ENCODE measurements at places on chromosomes 2 and 18.

- no peak for DNase-seq
Measured at GRCh38 chr2:177178797-177179196, 33.8 kb upstream of the HNRNPA3 start.

DNA sequence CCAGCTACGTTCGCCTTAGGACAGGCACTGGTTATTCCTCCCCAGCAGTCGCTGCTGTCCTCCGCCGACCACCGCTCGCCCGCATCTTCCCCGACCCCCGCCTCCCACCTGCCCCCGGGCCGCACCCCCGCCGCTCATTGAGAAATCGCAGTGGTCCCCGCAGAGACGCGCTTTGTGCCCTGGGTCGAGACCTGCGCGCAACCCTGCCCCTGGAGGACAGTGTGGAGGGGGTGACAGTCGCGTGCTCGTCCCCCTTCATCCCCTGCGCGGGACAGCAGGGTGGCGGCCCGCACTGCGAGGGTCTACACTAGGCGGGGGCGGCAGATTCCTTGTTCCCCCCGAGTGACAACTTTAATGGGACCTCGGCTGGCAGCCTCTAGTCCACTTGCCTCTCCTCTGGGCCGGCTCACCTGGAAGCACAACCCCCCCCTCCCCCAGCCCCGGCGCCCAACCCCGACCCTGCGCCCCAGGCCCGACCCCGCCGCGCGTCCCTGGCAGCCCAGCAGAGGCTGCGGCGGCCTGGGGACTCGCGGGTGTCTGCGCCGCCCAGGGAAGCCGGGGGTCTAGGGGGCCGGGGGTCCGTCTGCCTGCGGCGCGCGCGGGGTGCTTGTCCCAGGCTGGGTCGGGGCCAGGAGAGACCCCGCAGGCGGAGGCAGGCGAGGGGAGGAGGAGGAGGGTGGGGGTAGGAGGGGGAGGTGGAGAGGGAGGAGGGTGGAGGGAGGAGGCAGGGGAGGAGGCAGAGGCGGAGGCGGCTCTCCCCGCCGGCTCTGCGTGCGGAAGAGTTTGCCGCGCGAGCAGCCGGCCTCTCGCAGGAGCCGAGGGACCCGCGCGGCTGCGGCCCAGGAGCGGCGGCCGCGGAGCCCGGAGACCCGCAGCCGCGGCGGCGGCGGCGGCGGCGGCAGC lies at the start of gene NPAS2:
TSS of gene NPAS2 (plus strand) at position 770 of the 903 bp plus-strand sequence. CDS start 84,616 bp downstream, outside the sequence.
- peak; percentile 7 for DNase-seq

DNA sequence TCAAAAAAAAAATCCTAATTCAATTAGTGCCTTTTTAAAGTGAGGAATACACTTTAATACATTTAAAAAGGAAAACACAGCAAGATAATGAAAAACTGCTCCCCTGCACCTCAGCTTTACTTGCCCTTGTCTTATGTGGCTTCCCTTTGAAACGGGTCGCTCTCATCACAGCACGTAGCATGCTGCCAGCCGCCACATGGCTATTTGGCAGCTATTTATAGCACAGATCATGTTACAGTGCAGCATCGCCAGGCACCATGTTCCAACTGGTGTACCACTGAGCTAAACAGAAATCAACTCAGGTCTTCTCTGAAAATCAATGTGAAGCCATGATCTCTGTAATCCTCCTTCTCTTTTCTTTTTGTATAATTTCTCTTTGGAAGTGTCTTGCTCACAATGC lies 65.1 kb downstream of the TMEM182 start:
- DNase-seq, result no peak

- DNase-seq, result no peak
Measured at GRCh38 chr2:108918156-108918874, 70.7 kb downstream of the EDAR start.

DNA sequence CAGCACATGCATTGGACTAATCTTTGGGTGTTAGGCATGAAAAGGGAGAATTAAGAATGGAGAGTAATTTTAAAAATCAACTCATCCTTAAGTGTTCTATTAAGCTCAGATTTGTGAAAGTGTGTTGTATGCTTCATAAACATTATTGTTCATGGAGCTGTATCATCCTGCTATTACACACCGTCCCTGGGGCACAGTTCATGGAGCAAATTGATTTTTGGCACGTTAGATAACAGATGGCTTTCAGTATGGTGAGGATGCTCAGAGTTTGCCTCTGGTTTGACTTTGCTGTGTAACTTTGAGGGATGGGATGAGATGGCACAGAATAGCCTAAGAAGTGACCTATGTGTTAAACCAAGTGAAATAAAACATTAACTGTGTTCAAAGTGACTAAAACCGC lies 97.1 kb downstream of the MGAT5 start:
- no peak for DNase-seq

- no peak for DNase-seq
Measured at GRCh38 chr2:237866101-237866621, 6.7 kb downstream of the RAMP1 start.

DNA sequence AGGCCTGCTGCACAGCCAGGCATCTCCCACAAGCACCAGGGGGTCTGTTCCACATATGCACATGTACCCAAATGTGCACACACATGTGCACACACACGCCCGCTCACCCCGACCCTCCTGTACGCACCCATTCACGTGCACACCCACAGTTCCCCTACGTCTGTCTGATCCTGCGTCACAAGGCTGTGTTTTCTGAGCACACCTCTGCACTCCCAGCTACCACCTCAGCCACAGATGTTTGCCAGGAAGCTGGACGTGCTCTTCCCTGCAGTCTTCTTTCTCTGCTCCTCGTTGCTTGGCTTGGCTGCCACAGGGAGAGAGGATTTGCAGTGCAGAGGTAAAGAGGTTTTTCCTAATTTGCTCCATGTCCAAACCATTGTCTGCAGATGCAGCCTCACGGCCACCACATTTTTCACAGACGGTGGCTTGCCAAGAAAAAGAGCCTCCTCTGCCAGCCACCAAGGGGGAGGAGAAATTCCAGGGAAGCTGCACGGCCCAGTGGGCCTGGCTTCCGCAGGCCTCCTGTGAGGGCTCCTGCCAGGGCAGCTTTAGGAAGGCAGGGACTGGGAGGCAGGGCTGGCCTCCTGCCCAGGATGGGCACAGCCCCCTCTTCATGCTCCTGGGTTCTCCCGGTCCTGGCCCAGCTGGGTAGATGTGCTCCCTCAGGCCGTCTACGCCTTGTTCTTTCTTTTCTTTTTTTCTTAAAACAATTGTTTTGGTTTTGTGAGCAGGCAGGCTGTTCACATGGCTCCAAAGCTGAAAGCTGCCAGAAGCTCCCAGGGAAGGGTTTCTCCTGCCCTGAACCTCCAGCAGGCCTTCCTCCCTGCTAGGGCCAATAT lies 29.3 kb upstream of the HS6ST1 start:
- no peak for DNase-seq

GRCh38 chr2:191696966-191697365 lies 19.0 kb downstream of the NABP1 start:
- no peak for DNase-seq

DNA sequence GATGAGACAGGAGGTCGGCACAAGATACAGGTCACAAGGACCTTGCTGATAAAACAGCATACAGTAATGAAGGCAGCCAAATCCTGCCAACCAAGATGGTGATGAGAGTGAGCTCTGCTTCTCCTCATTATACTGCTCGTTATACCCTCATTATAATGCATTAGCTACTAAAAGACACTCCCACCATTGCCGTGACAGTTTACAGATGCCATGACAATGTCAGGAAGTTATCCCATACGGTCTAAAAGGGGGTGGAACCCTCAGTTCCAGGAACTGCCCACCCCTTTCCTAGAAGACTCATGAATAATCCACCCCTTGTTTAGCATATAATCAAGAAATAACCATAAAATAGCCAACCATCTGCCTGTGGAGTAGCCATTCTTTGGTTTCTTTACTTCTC lies 224.2 kb downstream of the RBM43 start:
- no peak for DNase-seq

DNA sequence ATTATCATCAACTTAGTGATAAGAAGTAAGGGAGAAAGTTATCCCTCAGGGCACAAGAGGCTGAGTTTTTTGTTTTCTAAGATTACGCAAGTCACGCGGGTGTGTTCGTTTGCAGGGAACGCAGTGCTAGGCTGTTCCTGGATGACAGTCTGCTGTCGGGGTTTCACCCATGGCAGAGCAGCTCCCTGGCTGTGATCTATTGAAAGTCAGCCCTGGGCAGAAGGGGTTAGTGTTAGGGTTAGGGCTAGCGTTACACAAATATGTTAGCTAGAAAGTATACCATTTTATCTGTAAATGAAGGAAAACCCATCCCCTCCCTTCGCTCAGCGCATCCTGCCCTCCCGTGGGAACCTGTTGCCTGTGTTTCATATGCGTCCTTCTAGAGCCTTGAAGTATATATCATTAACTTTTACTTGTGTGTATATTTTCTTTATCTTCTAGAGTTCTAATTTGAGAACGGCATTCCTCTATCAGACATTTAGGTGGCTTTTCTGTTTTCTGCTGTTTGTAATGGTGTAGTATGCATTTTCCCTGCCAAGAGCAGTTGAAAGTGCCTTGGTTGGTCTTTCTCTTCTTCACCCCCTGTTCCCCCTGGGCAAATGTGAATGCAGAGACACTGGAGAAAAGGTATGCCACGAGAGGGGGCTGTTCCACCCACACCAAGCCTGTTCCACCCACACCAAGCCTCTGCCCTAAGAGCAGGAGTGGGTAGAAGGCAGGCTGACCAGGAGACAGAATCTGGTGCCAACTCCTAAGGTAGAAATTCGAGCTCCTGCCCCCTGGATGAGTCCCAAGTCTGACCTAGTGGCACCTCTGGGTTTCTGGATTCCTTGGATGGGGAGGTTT lies 47.0 kb downstream of the ARMC9 start:
- DNase-seq, result peak; percentile 7

GRCh38 chr2:177771191-177771590 lies 301.4 kb downstream of the PDE11A start:
- no peak for DNase-seq

GRCh38 chr18:59022167-59022945 lies 117.3 kb upstream of the SEC11C start:
- DNase-seq, result no peak

GRCh38 chr2:9206991-9207640 lies 504 bp downstream of the ASAP2 start:
- no peak for DNase-seq

GRCh38 chr2:110794951-110795350 lies 62.6 kb downstream of the ACOXL start:
- no peak for DNase-seq

DNA sequence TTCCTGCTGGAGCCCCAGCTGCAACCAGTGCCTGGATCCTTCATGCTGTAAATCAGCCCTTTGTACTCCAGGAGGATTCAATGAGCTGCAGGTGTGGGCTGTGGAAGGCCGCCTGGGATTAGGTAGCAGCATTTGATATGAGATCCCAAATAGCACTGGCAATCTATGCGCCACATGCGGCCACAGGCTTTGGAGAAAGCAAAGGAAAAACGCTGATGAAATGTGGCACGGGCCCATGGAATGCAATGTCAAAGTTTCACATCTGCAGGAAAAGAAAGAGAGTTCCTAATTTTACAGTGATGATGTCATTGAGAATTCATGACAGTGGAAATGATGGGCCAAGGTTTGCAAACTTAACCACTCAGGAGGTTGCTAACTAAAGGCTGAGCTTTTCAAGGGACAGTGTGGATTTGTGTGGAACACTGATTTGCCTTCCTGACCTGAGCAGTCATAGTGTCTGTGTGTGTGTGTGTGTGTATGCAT lies 216.4 kb upstream of the OSR1 start:
- no peak for DNase-seq
